ENCODE measurements at places on chromosomes 4 and X.

- no peak for DNase-seq
These were observed 132.3 kb downstream of the CBR4 start for GRCh38 chr4:168877511-168878491.

GRCh38 chr4:134601706-134602105, 400.1 kb upstream of the PABPC4L start:
- DNase-seq: no peak

DNA sequence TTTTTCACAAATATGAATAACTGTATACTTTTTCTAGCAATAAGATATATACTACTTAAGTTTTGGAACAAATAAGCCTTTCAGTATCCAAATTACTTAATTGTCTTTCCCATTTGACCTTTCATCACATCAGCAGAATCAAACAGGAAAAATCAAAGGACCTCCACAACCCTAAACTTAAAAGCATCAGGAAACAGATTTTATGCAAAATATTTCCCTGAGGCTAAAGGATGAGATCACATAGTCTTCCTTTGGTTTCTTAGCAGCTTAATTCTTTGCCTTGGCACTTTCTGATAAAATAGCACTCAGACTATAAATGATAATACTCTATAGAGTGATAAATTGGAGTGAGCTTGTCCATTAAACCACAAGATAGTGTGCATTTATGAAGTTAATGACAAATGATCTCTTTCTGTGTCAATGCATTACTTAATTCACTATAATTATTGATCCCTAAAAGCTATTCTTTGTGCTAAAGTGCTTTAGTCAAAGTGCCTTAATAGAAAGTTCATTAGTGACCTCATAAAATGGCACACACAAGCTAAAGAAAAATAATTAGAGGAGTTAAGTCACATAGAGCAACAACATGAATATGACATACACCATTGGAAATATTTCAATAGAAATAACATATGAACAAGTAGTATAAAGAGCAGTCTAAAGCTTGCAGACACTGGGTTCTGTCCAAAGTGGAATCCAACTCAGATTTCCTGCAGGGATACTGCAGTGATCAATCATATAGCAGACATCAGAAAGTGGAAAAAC, 15.7 kb upstream of the NDST3 start:
- no peak for DNase-seq

GRCh38 chrX:65781845-65782244, 114.4 kb downstream of the MSN start:
- DNase-seq: no peak

DNA sequence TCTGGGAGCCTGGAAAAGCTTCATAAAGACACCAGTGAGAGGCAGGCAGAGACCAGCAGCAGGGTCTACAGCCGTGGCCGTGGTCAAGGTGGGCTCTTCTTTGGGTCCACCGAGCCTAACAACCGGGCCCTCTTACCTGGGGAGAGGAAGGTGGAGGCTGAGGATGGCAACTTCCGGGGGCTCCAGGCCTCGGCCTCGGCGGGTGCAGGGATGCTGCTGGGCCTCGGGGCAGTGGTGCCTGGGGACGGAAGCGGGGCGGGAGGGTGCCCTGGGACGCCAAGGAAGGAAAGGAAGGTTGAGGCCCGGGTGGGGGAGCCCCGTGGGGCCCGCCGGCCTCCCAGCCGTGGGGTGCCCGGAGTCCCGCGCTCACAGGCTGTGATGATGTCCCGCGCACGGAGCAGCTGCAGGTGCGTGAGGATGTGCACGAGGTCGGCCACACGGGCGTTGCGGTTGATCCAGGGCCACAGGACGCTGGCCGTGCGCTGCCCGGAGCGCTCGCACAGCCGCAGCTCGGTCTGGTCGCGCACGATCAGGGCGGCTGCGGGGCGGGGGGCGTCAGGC, 561 bp downstream of the IRAK1 start:
- DNase-seq: no peak

- no peak for DNase-seq
These were observed 343.5 kb upstream of the SFRP2 start for GRCh38 chr4:154132406-154132805.

- no peak for DNase-seq
These were observed 250.4 kb upstream of the JADE1 start for GRCh38 chr4:128558896-128559679.

DNA sequence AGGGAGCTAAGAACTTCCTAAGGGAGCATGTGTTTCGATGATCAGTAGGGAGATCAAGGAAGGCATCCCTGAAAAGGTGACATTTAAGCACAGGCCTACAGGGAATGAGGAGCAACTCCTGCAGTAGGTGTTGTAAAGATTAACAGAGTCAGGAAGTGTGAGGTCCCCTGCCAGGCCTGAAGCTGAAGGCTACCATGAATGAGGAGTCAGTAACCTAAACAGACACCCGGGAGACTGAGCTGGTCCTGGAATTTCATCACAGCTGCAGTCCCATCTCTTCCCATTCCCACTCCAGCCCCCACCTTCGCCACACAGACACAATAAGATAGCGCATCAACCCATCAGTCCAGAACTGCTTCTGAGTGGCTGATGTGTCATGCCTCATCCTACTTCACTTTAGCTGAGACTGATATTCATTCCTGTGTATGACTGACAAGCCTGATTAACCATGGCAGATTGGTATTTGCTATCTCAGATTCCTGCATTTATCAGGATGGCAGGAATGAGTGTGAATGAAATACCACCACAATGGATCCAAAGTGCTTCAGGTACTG, 27.0 kb upstream of the EFNB1 start:
- DNase-seq: no peak

GRCh38 chr4:36187723-36188333, 56.5 kb downstream of the ARAP2 start:
- DNase-seq: no peak

- no peak for DNase-seq
These were observed 657 bp downstream of the TCEAL8 start for GRCh38 chrX:103254171-103254824.

DNA sequence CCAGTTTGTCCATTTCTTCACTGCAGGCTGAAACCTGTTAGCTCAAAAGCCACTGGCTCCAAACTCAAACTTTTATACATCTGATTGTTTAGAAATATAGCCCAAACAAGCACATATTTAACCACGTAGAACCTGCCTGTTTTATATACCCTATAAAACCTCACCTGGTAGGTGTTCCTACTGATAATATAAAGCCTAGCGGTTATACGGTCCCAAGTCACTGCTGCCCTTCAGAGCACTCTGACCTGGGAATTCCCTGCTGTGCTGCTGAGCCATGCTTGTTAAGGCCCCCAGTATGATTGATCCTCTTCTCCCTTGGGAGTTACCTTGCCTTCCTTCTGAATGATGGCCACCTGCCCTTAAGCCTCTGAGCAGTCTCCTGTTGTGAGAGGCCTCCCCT, 432.8 kb upstream of the LCORL start:
- no peak for DNase-seq

DNA sequence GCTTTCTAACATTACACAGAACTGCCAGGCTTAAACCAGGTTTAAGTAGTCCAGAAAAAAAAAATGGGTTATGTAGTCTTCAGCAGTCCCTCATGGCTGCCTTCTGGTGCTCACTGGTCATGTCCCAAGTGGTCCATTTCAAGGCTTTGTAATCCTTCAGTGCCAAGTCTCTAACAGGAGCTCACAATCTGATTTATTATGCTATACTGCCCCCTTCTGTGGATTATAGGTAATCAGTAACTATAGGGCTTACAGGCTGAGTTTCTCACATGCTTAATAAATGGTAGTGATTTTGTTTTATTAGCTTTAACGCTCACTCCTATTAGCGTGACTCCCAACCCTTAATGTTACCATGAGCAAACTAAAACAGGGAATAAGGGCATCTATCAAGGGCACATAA, 92.5 kb upstream of the EDA2R start:
- DNase-seq: no peak

Data from thoracic aorta (tissue), 2 donors.